ENCODE measurements at places on chromosomes 6 and 20. TPM values are rescaled to one million over a fixed set of nuclear protein-coding genes. Genes with fewer than 3 reads are reported as not detected.

DNA sequence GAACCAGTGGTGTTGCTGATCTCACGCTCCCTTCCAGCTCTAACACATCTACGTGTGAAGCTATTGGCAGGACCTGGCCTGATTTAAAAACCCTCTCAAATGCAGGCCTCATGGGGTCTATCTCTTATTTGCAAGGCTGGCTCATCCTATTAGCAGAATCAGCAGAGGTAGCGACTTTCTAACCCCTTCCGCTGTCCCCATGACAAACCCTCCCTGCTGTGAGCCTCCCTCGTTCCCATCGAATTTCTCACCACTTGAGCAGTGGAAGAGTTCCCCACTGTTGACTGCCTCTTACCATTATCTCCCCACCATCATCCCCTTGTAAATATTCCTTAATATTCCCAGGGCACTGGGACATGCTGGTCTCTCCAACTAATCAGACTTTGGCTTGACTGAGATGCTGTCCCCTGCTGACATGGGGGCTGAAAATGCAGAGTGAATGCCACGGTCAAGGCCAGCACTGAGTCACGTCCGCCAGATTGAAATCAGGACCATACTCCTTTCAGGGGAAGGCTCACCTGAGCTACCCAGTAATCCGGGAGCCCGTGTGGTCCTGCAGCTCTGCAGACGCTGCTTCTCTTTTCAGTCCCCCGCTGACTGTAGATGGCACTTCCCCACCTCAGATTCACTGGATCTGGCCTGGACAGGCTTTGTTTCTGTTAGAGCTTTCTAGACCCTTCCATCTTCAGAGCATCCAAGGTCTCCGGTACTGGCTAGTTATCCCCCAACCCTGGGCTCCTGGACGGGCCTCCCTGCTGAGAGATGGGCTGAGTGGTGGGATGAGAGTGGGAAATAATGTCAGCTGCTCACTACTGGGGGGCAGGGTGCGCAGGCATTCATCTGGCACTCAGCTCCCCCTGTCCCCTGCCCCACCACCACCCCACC lies 23.1 kb downstream of the AAR2 start:
- no peak for DNase-seq

DNA sequence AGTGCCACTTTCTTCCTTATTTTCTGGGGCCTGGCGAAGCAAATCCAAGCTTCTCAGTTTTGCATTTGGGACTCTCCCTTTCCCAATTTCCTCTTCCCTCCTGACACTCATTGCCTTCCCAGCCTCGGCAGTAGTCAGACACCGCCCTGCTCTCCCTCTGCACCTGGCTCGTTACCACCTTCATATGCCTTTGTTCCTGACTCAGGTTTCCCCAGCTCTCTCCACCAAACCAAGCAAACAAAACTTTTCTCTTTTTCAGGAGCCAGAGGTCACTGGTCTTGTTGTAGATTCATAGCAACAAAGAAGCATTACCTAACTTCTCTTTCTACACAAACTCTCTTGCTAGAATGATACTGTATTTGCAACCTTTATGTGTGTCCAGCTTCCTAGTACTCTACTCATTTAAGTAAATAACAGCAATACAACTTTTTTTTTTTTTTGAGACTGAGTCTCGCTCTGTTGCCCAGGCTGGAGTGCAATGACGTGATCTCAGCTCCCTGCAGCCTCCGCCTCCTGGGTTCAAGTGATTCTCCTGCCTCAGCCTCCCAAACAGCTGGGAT lies 9.0 kb upstream of the ZC3H12D start:
- DNase-seq = no peak

DNA sequence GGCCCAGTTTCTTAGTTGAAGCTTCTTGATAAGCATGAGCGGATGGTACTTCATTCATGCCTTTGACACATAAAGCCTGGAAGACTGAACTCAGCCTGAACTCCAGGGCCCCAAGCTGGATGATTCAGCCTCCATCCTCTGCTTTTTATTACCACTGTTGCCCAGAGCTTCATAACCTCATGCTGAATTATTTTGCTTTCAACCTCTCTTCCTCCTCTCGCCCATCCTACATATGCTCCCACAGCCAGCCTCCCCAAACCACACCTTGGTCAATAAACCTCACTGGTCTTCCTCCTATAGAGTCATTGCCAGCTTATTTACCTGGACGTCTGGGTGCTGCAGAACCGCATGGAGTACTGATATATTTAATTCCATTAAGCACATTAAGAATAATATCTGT lies 59.4 kb downstream of the SLC35B3 start:
- no peak for DNase-seq

- DNase-seq = peak; percentile 51
These were observed 43.4 kb downstream of the NHSL1 start for GRCh38 chr6:138455746-138456400.

- DNase-seq = peak; percentile 86
These were observed 41.3 kb upstream of the DDR1 start for GRCh38 chr6:30842754-30843610.

DNA sequence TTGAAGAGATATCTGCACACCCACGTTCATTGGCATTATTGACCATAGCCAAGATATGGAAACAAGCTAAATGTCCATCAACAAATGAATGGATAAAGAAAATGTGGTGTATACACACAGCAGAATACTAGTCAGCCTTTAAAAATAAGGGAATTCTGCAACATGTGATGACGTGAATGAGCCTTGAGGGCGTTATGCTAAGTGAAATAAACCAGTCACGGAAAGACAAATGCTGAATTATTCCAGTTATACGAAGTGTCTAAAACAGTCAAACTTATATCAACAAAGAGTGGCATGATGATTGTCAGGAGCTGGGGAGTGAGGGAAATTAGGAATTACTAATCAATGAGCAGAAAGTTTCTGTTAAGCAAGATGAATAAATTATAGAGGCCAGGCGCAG lies 8.4 kb upstream of the DEFB121 start:
- DNase-seq = no peak

GRCh38 chr6:85865420-85866369 lies 223.0 kb upstream of the SYNCRIP start:
- peak; percentile 25 for DNase-seq

DNA sequence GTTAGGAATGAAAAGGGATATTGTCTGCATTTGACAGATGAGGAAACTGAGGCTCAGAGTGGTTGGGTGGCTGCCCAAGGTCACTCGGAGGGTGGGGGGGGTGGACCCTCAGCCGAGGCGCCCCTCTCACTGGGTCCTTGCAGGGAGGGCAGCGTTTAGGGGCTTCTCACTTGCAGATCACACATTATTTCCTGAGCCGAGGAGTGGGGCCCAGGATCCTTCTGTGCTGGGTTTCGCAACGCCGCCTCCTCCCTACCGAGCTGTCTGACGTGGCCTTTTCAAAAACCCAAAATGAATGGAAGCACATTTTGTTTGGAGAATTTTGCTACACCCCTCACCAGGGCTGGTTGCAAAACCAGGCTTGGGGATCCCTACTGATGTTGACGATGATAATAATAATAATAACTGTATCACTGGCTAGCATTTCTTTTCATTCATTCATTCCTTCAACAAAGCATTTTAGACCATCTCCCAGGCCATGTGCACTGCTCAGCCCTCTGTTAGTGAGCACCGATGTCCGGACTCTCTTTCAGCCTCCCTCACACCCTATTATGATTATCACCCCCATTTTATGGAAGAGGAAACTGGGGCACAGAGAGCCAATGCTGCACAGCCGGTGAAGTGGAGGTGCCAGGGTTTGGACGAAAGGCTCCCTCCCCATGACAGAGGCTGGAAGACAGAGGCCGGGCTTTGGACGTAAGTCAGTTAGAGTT lies 5.2 kb downstream of the DLGAP4 start:
- peak; percentile 5 for DNase-seq

GRCh38 chr6:43258180-43258579 lies 14.9 kb downstream of the TTBK1 start:
- DNase-seq = no peak

- no peak for DNase-seq
These were observed 6.0 kb upstream of the BTN1A1 start for GRCh38 chr6:26494117-26494516.

- peak; percentile 29 for DNase-seq
These were observed 33.4 kb downstream of the MTRES1 start for GRCh38 chr6:107061125-107062020.

- DNase-seq = no peak
These were observed 43.5 kb upstream of the FYN start for GRCh38 chr6:111916747-111917146.

DNA sequence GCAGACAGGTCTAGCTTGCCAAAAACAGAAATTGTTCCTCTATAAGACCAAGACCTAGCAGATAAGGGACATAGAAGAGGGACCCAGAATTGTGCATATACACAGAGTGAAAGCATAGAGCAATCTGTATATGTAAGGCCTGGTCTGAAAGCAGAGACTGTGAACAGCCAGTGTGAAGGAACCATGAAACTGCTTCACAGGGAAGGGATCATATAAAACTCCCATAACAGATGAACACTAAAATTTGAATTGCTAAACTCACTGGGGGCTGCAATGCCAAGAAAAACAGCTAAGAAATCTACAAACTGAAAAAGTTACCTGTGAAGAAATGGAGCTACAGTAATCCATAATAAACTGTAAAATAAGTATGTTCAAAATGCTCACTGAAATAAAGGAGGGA lies 7.0 kb downstream of the ZUP1 start:
- DNase-seq = no peak

- no peak for DNase-seq
These were observed 105.5 kb downstream of the AGPAT4 start for GRCh38 chr6:161168281-161168891.

DNA sequence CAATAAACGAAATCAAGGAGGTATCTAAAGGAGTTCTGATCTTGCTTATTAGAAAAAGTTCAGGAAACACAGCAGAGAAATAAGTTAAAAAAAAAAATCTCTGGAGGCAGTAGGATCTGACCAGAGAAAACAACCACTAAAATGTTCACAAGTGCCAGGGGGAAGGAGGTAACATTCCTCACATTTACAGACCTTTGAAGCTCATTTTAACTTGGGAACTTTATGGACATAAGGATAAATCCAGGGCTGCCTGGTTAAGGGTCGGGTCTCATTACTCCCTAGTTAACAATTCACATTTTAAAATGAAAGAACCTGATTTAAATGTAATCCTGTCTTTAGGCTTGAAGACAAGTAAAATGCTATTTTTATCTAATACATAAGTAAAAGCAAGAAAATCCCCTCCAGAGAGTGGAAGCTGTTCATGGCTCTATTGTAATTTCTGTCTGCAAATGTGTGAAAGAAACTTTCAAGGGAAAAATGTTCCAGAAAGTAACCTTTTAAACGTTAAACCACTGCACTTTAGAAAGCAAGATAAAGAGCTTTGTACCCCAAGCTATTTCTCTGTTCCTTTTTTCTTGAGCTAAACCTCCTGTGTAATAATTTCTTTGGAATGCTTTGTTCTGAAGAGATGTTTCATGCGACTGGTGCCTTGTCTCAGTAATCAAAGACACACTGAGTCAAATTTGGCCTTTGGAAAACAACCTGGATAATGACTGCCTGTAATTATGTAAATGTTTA lies 38.2 kb downstream of the MYLIP start:
- no peak for DNase-seq

DNA sequence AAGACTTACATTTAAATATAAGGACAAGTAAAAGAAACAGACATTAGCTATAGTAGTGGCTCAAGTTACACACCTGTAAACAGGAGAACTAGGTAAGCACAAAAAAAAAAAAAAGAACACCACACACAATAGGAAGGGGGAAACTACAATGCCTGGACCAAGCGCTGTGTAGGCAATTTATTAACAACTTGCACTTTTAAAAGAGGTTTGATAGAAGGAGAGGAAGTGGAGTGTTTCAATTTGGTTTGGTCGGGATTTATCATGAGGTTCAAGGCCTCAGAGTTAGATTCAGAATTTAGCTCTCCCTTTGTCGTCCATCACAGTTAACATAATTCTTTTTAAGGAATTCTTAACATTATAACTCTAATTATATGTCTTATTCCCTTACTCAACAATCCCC lies 1.1 kb upstream of the USP49 start:
- DNase-seq = no peak

GRCh38 chr6:122381494-122382265 lies 17.8 kb upstream of the HSF2 start:
- peak; percentile 71 for DNase-seq

DNA sequence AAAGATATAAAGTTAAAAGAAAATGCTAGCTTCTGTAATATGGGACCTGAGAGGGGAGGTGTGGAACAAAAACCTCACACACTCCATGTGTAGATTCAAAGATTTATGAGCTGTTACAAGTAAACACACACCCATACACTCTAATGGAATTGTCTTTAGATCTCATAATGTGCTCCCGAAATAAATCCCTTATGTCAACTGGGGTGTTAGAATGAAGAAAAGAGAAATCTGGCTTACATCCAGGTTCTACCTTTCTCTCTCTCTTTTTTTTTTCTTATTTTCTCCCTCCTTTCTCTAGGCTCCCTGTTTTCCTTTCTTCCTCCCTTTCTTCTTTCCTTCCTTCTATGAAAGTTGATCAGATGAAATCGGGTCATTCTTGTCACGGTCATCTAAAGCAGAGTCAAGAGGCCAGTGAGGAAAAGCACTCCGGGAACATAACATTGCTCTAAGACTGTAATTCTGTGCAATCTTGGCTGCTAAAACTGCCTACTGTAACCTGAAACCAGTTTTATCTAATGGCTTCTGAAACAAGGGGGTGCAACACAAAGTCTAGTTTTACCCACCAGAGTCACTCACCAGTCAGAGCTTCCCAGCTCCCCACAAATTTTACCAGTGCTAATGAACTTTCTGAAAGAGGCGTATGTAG lies 68.3 kb upstream of the BTBD3 start:
- DNase-seq = no peak

DNA sequence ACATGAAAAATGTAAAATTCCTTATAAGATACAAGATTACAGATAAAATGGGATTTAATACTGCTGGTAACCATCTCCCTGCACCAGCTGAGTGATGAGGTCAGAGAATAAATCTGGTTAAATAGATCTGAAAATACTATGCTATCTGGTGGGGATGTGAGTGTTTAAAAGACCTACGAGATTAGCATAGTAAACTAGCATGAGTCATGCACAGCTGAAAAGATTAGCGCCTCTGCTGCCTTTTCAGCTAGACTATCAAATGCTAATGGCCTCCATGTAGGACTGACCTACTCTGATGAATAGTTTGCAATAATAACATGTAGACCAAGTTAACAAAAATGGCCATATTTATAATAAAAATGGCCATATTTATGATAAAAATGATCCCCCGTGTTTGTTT lies 553.3 kb downstream of the C6orf118 start:
- DNase-seq = no peak

GRCh38 chr6:161348628-161348994 lies 74.8 kb upstream of the AGPAT4 start:
- DNase-seq = no peak

DNA sequence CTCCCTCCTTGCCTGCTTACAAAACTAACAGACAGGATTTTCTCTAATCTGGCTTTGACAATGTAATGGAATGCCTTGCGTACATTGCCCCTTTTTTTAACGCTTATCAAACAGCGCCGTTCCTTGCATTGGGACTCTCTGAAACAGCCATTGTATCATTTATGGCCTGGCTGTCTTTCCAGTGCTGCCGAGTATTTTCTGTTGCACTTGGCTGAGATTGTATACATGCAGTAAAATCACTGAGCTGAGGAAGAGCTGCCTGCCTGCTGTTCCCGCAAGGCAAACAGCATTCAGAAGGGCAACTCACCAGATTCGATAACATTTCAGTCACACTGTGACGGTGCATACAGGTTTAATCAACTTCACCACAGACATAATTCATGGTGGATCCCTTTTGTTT lies 106.0 kb downstream of the SH3BGRL2 start:
- DNase-seq = no peak

POM121L2 gene
- not detected for total RNA-seq

TGM3 gene
- not detected for total RNA-seq

POPDC3 gene
- total RNA-seq = not detected

NUP43 gene
- total RNA-seq = 67.7 TPM

BHLHE23 gene
- total RNA-seq = not detected

COL20A1 gene
- not detected for total RNA-seq

SEL1L2 gene
- total RNA-seq = not detected

All from activated CD8-positive, alpha-beta T cell treated with anti-CD3 and anti-CD28 coated beads, Interleukin-2, amount 10 ng/mL, durations not matched to agents 7 days and 5 days (primary cell).